Activated naive CD4-positive, alpha-beta T cell treated with anti-CD3 and anti-CD28 coated beads for 36 hours (primary cell): ENCODE measurements at places on chromosomes 11 and 22. TPM values are rescaled to one million over a fixed set of nuclear protein-coding genes. Genes with fewer than 3 reads are reported as not detected.

GRCh38 chr11:67562963-67563704 is 20.5 kb upstream of the GSTP1 start:
- DNase-seq, result no peak
- H3K4me3 ChIP-seq, result no peak overlapping the region
- no peaks in the 10 kb centered on the region for H3K4me1 ChIP-seq
- H3K27me3 ChIP-seq, result no peaks in the 10 kb centered on the region

Gene UFD1
- 83.3 TPM for total RNA-seq

Gene EHF
- total RNA-seq, result not detected

- no peaks in the 10 kb centered on the region for H3K27me3 ChIP-seq
- no peak overlapping the region for H3K27ac ChIP-seq
- H3K36me3 ChIP-seq, result no peaks in the 10 kb centered on the region
- DNase-seq, result no peak
- no peaks in the 10 kb centered on the region for H3K4me1 ChIP-seq
Observed at GRCh38 chr11:116104498-116105174, 600.4 kb upstream of the CADM1 start.
